SW480 (cell line): ENCODE measurements at places on chromosomes 5 and 9.
A peak's percentile ranks its signal among the peaks of the same experiment; 100 is the strongest.

DNA sequence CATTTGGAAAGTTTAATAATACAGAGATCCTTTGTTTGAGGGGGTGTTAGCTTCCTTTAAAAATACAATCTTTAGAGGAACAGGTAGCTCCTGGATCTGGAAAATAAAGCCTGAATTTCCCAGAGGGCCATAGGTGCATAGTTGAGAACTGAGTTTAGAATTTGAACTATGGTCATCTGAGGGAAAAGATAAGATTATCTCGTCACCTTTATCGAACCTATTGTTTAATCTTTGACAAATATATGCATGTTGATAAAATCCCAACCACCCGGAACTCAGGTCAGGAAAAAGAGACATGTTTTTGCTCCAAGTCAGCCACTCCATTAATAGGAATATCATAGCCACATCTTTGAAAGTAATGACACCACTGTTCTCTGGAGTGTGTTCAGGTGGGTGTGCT lies 91.7 kb upstream of the FAM169A start:
- no peak for DNase-seq

DNA sequence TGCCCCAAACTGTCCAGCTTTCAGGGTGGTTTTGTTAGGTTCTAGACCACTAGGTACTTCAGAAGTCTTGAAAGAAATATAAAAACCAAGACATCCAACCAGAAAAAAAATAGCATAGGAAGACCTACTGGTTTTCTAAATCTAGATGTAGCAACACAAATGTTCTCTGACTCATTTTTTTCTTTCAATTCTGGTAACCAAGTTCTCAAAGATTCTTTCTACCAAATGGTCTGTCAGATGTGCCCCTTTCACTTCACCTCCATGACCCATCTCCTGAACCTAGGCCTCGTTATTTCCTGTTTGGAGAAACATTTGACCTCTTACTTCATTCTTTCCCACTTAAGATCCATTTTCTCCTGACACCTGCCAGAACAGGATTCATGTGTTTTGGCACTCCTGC lies 355.3 kb downstream of the KIAA0825 start:
- no peak for DNase-seq

DNA sequence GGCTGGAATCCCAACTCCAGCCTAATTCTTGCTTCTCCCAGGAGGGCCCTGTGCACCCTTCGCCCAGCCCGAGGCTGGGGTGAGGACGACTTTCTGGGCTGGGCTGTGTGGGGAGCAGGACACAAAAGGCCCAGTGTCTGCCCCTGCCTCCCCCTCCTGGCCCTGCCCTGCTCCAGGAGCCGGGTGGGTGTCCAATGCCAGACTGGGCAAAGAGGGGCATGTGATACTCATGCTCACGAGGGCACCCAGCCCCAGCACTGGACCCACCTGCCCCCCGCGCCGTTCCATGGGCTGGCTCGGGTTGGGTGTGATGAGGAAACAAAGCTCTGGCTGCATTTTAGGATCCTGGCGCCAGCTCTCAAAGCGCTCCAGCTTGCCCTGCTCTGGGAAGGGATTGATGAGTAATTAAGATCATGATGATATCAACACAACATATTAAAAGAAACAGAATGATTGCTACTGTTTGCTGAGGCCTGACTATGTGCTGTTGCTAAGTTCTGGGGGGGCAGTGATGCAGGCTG lies 30.7 kb downstream of the LHX2 start:
- DNase-seq = no peak

DNA sequence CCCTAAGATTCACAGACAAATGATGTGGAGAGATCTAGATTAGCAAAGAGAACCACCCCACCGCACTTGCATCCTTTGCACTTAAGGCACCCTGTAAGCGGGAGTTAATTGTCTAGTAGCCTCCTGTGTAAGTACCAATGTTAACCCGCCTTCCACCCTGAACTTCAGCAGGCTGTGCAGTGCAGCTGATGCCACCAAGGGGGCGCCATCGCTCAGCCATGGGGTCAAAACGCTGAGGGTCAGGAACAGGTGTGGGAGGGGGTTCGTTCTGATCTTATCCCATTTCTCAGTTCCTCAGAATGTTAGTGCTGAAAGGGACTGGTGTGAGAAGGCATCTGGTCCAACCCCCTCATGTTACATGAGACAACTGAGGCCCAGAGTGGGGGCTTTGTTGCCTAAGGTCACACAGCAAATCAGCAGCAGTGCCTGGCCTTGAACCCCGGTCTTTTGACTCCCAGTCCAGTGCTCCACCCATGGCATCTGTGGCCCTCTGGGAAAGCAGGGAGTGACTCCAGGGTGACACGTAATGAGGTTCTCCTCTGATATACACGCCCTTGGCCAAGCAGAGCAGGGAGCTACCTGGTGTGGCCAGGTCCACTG lies 57.3 kb downstream of the CYFIP2 start:
- no peak for DNase-seq

DNA sequence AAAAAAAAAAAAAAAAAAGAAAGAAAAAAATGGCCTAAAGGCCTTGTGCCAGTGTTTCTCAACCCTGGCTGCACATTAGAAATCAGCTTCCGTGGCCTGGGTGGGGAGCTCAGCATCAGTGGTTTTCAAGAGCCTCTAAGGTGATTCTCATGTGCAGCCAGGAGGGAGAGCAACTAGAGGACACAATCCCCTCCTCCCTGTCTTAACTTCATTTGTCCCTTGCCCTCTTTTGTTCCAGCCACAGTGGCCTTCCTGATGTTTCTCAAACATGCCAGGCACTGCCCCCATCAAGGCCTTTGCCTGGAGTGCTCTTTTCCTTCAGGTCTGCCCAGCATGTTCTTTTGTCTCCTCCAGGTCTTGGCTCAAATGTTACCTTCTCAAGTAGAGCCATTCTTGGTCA lies 42.4 kb downstream of the HOMER1 start:
- DNase-seq = no peak

DNA sequence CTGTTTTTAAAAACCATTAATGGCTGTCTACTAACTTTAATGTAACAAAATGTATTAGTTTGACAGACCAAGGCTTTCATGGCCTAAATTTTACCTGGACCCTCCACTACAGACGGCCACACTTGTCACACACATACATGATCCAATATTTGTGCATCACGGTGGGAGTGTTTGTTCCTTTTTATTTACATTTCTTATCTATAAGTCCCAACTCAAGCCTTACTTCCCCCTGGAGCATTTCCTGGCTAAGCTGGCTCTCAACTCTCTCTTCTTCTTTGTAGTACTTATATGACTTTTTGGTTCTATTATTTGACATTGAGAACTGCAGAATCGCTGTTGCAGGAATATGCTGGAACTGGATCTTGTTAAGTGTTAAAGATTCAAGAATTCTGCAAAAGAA lies 534.4 kb downstream of the RAB3C start:
- DNase-seq = no peak

- DNase-seq = peak; percentile 80
These were observed 79.5 kb upstream of the HTR4 start for GRCh38 chr5:148733601-148734438.

- no peak for DNase-seq
These were observed 648.3 kb downstream of the PDE4D start for GRCh38 chr5:59245198-59245597.

GRCh38 chr5:126398791-126399190 lies 24.4 kb upstream of the GRAMD2B start:
- no peak for DNase-seq

GRCh38 chr9:91945277-91946085 lies 4.5 kb downstream of the ROR2 start:
- peak; percentile 20 for DNase-seq

- no peak for DNase-seq
These were observed 490.2 kb downstream of the EBF1 start for GRCh38 chr5:158609333-158610050.

GRCh38 chr5:140182803-140183367 lies 7.9 kb downstream of the CYSTM1 start:
- no peak for DNase-seq

DNA sequence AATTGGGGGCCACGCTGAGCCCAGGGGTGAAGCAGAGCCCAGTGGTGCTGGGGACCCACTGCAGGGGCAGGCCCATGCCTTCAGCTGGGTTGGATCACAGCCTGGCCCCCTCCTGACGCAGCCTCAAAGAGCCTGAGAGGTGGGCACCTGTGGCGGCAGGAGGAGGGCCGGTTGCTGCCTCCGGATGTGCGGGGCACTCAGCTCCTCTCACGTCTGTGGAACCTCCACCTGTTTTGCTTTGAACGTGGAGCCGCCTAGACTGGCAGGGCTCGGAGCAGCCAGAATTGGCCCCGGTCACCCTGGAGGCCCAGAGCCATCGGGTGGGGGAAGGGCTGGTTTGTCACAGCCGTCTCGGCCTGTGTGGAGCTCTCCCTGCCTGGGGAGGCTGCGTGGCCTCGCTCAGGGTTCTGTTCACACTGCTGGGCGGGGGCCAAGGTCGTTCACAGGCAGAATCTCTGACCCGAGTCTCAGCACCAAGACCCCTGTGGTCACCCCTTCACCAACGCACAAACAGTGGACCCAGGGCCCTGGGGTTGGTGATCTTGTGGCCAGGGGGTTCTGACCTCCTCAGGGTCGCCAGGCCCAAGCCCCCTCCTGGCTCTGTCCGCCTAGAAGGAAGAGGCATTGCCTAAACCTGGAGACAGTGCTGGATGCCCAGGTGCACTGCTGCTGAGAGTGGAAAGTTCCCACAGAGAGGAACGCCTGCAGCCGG lies 9.2 kb upstream of the SLC9A3 start:
- no peak for DNase-seq

DNA sequence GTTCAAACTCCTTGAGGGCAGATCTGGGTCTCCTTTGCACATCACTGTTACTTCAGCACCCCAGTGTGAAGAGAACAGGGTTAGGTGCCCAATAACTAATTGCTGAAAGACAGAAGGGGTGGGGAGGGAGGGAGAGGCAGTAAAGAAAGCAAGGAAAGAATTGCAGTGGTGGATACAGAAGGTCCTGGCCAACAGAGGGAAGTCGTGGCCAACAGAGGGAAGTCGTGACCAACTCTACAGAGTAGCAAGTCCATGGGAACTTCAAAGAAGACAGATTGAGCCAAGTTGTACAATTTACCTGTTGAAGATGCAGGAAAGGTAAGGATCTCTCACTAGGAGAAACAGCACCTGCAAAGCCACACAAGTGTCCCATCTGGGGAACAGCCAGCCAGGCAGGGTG lies 27.0 kb downstream of the CCNJL start:
- no peak for DNase-seq

DNA sequence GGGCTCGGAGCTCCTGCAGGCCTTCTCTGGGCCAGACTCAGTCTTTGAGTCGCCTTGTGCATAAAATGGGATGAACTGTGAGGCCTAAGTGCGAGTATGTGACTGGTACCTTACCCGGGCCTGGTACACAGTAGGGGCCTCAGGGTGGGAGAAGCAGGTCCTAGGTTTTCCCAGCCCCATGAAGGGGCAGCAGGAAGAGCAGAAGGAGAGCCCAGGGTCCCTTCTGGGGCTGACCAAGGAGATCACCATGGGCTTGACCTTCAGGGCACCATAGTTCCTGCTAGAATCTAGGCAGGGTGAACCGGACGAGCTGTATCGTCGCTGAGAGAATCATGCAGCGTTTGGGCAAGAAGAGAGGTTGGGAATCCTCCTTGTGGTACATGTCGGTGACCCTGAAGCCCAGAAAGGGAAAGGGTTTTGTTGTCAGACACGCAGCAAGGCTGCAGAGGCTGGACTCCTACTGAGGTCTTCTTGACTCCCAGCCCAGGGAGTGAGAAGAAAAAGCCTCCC lies 373 bp upstream of the PHYKPL start:
- no peak for DNase-seq

- DNase-seq = no peak
These were observed 258.0 kb downstream of the NSG2 start for GRCh38 chr5:174303437-174304045.

GRCh38 chr5:181260720-181261319 lies at the start of gene TRIM52:
TSS of gene TRIM52 (minus strand) at chr5:181261143. CDS start at chr5:181260813, 330 bp downstream.
- DNase-seq = peak; percentile 96

- no peak for DNase-seq
These were observed 10.7 kb upstream of the IL17B start for GRCh38 chr5:149389552-149390495.

DNA sequence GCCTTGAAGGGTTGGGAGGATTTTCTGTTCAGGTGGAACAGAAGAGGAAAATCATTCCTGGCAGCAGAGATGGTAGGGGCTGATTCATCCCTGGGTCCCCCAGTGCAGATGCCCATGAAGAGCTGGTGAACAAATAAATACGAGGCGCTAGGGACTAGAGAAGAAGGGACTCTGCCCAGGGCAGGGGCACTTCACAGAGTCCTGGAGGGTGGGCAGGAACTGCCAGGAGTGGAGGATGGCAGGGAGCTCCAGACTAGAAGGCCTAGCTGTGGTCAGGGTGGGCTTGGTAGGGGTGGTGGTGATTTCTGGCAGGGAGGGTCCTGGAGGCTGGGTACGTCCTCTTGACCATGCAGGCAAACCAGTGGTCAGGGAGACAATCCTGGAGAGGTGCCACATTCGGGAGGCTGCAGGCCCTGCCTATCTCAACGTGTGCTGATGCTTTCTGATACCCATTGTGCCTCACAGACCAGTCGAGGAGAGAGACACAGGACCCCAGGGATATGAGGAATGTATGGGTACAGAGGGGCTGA lies 69.9 kb downstream of the CRB2 start:
- DNase-seq = no peak

DNA sequence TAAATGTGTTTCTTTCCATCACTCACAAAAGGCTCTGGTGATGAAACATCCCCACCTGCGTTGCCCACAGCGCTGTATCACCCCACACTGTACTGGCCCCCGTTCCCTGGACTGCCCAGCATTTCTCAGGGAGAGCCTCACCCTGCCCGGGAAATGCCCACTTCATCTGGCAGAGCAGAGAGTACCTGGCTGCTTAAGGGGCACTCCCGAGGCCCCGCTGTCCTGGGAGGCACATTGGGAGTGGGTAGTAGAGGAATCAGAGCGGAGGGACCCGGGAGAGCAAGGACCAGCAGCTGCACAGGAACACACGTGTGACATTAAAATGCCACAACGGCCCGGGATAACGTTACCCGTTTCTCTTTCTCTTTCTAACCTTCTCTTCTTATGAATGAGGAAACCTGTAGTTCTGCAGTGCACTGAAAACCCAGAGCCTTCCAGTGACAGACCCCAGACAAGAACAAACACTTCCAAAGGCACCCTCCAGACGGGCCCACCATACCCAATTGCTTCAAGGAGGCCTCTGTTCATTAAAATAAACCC lies 110.0 kb downstream of the ROR2 start:
- DNase-seq = no peak

- DNase-seq = no peak
These were observed 144.7 kb upstream of the SHB start for GRCh38 chr9:38213631-38214299.

GRCh38 chr5:177008716-177009115 lies 2.1 kb upstream of the UIMC1 start:
- DNase-seq = no peak
